ENCODE measurements at places on chromosomes 3 and 15.

DNA sequence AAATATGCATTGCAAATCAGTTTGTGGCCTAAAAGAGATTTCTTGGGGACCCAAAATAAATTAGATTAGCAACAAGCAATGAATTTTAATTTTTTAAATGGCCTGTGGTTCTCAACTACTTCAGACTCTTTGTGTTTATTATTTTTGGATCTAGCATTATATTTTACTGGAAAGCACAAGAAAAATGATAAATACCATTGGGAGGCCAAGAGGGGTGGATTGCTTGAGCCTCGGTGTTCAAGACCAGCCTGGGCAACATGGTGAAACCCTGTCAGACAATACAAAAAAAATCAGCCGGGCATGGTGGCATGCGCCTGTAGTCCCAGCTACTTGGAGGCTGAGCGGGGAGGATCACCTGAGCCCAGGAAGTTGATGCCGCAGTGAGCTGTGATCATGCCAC, 13.6 kb downstream of the LACTB start:
- DNase-seq = no peak

DNA sequence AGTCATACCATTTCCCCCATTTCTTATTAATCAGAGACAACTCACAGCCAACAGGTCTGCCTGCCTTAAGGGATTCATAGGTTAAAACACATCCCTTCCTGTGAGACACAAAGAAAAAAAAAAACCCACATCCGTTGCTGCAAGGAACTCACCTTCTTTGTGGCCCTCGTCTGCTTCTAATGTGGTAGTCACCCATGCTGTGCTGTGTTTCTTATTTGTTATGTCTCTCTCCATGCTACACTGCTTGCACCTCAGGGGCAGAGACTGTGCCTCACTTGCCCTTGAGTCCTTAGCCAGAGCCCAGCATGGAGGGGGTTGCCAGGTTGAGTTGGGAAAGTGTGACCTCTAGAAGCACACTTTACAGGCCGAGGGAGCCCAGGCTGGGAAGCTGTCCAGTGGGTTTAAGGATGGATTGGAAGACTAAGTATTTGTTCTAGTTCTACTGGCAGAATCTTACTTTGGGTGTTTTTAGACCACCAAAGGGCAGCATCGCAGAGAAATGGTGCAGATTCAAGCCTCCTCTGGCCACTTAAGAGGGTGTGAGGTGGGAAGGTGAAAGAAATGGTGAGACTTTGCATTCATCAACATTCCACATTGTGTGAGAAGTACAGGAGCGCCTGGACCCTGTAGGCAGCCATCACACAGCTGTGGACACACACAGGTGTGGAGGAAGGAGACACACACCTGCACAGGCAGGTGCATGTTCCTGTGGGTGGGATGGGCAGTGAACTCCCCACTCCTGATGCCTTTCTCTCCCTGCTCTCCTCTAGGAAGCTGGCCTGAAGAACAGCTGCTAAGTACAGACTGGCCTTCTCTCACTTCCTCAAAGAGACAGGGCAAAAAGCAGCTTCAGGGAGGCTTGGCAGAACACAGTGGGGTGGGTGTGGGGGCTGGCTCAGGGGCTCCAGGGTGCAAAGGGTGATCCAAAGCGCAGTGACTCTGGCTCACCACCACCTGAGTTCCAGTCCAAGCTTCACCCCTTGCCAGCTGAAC, 48.8 kb downstream of the GLB1 start:
- DNase-seq = no peak

- no peak for DNase-seq
Measured at GRCh38 chr3:197510642-197511018, 45.1 kb downstream of the BDH1 start.

GRCh38 chr3:162780313-162780712, 1283.7 kb downstream of the OTOL1 start:
- DNase-seq = no peak

- no peak for DNase-seq
Measured at GRCh38 chr3:175512700-175513099, 653.6 kb downstream of the NAALADL2 start.

GRCh38 chr3:149487598-149488197, 13.2 kb downstream of the TM4SF4 start:
- DNase-seq = peak; percentile 12

- no peak for DNase-seq
Measured at GRCh38 chr3:17935222-17935621, 192.8 kb upstream of the TBC1D5 start.

GRCh38 chr3:26624209-26624765, 1.7 kb downstream of the LRRC3B start:
- no peak for DNase-seq

- DNase-seq = no peak
Measured at GRCh38 chr3:110811050-110811449, 260.6 kb upstream of the NECTIN3 start.

DNA sequence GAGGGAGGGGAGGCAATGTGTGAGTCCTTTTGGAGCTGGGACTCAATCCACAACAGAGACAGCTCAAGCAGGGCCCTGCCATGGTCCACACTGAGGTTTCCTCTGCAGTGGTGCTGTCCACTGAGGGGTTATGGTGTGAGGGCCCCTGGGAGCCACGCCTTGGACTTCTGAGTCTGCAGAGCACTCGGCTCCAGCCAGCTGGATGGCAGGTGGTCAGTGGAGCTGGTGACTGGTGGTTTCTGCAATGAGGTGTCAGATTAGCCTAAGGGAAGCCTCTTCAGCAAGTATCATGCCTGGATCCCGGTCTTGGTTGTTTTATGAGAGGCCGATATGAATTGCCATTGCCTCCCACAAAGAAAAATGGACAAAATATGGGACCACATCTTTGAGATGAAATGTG, 21.7 kb downstream of the LSM3 start:
- no peak for DNase-seq

DNA sequence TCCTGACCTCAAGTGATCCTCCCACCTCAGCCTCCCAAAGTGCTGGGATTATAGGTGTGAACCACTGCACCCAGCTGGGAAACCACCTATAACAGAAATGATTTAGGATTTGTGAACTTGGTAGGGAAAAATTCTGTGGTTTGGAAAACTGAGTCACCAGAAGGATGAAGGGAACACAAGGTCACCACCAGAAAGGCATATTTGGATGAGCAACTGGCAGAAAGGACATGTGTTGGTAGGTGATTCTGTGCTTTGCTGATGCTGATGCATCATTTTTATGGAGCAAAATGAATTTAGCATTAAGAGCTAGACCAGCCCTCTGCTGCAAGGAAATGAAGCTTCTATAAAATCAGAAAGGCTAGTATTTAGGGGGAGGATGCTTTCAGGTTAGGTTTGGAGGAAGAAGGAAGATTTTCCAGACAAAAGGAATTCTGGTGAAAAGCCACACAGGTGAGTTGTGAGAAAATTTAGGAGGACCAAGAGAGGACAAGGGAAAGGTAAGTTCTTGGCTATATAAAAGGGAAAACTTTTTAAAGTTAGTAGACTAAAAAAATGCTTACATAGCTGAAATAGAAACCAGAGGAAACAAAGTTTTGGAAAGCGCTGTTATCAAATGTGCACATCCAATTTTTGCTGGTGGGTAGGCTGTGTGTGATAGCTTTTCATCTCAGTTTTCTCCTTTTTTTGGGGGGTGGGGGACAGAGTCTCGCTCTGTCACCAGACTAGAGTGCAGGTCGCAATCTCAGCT, 3.6 kb downstream of the PXK start:
- no peak for DNase-seq

DNA sequence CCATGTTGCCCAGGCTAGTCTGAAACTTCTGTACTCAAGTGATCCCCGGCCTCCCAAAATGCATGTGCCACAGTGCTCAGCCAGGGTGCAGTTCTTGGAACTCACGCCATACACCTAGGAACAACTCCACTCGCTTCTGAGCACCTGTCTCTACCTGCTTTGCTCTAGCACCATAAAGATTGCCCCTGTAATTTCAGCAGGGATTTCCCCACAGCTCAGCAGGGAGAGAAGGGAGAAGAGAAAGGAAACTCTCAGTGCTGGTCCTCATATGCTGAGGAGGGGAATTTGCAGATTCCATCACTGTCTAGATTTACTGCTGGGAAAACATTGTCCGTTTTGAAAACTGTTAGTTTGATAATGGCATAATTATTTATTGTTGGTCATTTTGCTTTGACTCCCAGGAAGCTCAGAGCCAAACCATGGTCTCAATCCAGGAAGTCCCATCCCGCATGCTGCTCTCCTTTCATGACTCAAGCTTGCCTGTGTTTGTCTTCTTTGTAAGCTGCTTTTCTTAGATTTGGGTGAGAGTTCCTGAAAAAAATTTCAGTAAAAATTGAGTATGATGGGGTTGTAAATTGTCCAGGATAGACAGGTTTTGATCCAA, 24.2 kb downstream of the TRIM71 start:
- no peak for DNase-seq

GRCh38 chr3:87607234-87607633, 330.9 kb upstream of the POU1F1 start:
- no peak for DNase-seq

DNA sequence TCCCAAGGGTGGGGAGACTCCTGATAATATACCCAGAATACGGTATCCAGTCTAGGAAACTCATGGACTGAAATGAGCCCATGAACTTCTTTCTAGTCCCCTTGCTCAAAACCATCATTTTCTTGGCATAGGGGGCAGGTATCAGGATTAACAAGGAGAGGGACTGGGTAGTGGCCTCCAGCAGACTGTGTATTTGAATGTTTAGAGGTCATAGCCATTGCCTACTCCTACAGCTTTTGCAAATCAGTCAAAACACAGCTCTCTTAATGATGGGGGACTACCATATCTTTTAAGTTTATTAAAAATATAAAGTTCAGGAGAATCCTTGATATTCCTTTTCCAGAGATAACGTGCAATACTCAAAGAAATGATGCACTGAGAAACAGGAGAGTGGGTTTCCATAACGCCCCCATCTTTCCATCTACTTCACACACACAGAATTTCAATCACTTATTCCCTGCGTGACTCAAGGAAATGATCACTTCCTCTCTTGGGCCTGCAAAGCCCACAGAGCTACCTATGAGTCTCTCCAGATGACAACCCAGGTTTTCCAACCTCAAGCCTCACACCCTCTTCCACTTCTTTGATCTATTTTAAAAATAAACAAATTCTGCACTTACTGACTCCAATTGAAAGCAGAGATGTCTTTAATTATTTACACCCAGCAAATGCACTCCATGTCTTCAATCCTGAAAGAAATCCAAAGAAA, 584.0 kb upstream of the LMCD1 start:
- DNase-seq = no peak

DNA sequence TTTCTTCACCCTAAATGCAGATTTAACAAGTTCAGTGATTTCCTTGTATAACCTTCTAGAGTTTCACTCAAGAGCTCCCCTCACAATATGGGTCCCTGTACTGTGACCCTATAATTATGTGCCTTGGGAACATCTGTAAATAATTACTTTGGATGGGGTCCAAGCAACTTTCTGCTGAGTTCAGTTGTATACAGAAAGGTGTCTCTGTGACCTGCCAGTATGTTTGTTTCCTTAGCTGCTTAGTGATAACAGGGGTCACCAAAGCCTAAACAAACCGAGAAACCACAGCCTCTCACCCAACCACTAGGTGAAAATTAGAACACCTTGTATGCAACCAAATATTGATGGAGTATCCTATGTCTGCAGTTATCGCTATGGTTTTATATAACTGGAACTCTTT, 29.8 kb upstream of the SLC25A36 start:
- no peak for DNase-seq

- no peak for DNase-seq
Measured at GRCh38 chr3:114839476-114839875, 307.6 kb downstream of the ZBTB20 start.

DNA sequence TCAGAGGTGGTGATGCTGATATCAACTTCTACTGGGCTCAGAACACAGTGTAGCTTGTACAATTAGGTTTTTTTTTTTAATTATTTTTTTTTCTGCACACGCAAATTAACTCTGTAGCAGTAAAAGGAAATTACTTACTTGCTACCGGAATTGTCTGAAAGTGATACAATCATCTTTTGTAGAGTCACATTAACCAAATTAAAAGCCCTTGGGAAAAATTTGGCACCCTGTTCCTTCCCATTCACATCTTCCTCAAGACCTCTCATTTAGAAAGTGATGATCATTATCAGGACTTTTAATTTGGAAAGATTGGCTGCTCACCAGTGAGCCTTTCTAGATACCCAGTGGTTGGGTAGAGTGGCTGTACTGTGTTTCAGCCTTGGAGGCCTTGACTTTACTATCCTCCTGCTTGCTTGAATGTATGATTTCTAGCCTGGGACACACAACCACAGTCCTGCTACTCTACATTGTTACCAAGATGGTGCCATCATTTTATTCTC, 158.3 kb downstream of the ECT2 start:
- DNase-seq = no peak

DNA sequence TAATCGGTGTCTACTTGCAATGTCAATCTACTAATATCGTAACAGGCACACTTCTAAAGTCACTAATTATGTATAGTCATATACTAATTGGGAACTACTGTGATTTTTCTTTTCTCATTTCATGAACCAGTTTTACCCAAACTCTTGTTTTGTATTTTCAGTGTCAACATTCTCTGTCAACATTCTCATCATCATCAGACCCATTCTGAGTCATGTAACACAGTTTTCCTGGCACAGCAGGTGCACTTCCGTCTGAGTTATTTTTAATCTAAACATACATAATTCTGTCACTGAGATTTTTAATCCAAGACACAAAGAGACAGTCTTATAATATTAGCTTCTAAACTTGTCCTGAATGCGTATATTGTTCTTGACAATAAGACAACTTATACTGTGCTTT, 205.1 kb upstream of the EIF1B start:
- DNase-seq = no peak

- no peak for DNase-seq
Measured at GRCh38 chr15:69454953-69455352, 2.3 kb downstream of the RPLP1 start.

GRCh38 chr15:92541291-92542200, 114.0 kb downstream of the FAM174B start:
- DNase-seq = no peak

DNA sequence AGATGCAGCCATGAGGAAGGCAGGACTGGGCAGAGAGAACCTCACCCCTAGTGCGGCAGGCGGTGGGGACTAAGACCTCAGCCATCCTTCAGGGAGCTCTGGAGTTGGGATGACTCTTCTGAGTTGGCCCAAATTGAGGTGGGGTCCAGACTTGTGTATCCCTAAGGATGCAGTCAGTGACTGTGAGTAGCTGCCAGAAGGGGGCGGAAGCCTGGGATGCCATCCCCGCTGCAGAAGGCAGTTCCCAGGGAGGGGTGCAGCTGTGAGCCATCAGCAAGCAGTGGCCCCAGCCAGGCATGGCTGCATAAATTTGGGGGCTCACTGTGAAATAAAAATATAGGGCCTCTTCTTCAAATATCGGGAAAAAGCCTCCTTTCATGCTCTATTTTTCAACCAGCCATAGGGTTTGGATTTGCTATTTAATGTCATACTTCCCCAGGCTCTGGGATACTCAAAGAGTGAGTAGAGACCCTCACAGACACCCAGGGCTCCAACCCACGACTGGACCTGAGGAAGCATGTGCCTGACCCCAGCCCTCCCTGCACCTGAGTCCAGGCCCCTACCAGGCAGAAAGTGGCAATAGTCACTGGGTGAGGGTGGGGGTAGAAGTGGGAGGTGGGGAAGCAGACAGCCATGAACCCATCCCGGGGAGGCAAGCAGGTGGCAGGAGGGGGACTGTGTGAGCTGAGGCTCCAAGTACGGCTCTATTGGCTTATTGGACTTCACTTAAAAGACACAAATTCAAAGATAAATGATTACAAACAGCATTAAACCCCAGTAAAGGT, 30.5 kb downstream of the GRK7 start:
- DNase-seq = no peak

- DNase-seq = no peak
Measured at GRCh38 chr15:36797128-36797527, 217.7 kb downstream of the CDIN1 start.
